Subcutaneous adipose tissue (tissue), 4 donors: ENCODE measurements at places on chromosomes 2 and 18. TPM values are rescaled to one million over a fixed set of nuclear protein-coding genes. Genes with fewer than 3 reads are reported as not detected.

The CREG2 gene
- not detected for total RNA-seq

The HAAO gene
- 4.1 TPM for total RNA-seq

The GPR35 gene
- total RNA-seq = 0.94 TPM

The TMEM247 gene
- total RNA-seq = not detected

The C1QL2 gene
- not detected for total RNA-seq

The SLC5A7 gene
- total RNA-seq = under 0.01 TPM

The HK2 gene
- 23.5 TPM for total RNA-seq

The DPYSL5 gene
- total RNA-seq = not detected

The POTEC gene
- total RNA-seq = not detected

The CEBPZOS gene
- 20.0 TPM for total RNA-seq

The SLC19A3 gene
- 322 TPM for total RNA-seq

The LRRTM4 gene
- not detected for total RNA-seq

The NOL4 gene
- total RNA-seq = not detected

The COLEC12 gene
- total RNA-seq = 44.5 TPM

The UGT1A8 gene
- total RNA-seq = not detected

The OSBPL6 gene
- total RNA-seq = 1.5 TPM

The IL36RN gene
- total RNA-seq = not detected

The LINC00305 gene
- not detected for total RNA-seq

The POTEI gene
- not detected for total RNA-seq

The RNASEH1 gene
- total RNA-seq = 26.4 TPM

The ANKRD30B gene
- 0.49 TPM for total RNA-seq

The SLC9A2 gene
- 0.49 TPM for total RNA-seq

The EGR4 gene
- total RNA-seq = not detected

The SLC14A1 gene
- total RNA-seq = 9.8 TPM

The ALPG gene
- total RNA-seq = not detected
